ENCODE measurements at places on chromosomes 11 and 22.

DNA sequence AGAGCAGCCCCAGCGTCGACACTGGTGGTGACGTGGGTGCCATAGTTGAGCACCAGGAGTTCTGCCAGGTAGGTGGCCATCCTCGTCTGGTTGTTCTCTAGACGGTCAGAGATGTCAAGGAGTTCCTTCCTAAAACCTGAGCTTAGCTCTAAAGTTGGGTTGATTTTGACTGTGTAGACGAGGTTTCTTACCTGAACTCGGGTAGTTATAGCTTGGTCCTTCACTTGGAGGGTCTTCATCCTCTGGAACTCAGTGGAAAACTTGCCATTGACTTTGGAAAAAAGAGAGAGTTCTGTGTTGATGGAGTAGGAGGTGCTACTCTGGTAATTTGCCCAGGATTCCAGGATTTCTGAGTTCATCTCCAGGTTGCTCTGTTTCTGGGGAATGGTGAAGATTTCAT, 505 bp downstream of the MPEG1 start:
- DNase-seq = no peak

- DNase-seq = no peak
Measured at GRCh38 chr11:2940147-2940920, 11.1 kb upstream of the PHLDA2 start.

DNA sequence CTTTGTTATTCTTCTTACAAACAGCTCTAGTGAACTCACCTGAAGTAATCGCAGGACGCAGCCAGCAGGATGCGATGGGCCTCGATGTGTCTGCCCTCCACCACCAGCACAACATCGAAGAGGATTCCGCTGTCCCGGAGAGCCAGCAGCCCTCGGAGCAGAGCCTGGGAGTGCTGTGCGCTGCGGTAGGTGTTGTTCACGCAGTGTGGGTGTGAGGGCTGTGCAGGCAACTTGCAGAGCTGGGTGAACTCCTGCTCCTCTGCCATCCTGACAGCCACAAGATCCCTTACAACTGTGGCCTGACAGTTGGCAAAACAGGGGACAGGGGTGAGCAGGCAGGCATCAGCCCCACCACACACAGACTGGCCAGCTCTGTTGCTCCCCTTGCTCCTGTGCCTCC, 6.6 kb downstream of the KLHL22 start:
- DNase-seq = no peak

GRCh38 chr22:24401931-24402367, 25.4 kb upstream of the ADORA2A start:
- no peak for DNase-seq

DNA sequence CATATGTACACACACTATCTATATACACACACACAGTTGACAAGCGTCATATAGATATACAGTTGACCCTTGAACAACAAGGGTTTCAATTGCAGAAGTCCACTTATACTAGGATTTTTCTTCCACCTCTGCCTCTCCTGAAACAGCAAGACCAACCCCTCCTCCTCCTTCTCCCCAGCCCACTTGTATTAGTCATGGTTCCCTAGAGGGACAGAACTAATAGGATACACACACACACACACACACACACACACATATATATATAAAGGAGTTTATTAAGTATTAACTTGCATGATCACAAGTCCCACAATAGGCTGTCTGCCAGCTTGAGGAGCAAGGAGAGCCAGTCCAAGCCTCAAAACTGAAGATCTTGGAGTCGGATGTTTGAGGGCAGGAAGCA, 92.9 kb downstream of the DHCR7 start:
- no peak for DNase-seq

DNA sequence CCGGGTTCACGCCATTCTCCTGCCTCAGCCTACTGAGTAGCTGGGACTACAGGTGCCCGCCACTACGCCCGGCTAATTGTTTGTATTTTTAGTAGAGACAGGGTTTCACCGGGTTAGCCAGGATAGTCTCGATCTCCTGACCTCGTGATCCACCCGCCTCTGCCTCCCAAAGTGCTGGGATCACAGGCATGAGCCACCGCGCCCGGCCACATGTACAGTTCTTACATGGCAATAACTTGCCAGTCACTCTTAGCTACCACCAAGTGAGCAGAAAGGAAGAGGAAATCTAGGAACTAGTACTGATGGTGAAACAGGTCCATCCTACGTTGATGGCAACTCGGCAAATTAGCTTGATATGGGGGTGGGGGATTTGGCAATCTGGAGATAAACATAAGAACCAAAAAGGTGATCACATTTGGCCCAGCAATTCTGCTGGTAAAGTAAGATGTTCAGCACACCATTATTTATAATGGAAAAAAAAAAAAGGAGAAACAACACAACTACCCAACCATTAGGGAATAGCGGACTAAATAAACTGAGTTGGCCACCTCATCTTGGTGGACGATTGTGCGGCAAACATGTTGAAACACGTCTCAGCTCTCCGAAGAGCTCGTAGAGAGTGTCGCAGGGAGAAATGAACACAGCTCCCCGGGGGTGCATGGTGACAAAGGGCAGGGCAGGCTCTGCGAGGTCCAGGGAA, 5.3 kb downstream of the NLRP6 start:
- DNase-seq = no peak

DNA sequence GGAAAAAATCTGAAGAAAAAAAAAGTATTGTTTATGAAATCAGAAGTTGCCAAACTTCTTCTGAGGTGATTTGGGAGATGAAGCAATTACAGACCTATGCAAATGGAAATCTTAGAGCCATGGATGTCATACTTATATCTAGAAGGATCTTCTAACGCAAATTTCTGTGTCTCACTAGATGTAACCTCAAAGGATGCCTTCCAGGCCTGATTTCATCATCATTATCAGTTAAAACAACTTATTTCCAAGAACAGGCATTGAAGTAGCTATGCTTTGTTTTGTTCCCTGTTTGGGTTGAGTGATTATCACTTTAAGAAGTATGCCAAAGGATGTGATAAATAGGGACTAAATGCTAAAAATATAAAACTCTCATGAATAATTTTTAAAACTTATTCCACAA, 43.9 kb upstream of the ANGPTL5 start:
- DNase-seq = no peak

GRCh38 chr11:120316880-120317688, 8.0 kb upstream of the TLCD5 start:
- DNase-seq = no peak

GRCh38 chr11:118953265-118953664, 2.8 kb upstream of the UPK2 start:
- no peak for DNase-seq

GRCh38 chr11:121521145-121522042, 68.6 kb upstream of the SORL1-AS1 start:
- DNase-seq = no peak

DNA sequence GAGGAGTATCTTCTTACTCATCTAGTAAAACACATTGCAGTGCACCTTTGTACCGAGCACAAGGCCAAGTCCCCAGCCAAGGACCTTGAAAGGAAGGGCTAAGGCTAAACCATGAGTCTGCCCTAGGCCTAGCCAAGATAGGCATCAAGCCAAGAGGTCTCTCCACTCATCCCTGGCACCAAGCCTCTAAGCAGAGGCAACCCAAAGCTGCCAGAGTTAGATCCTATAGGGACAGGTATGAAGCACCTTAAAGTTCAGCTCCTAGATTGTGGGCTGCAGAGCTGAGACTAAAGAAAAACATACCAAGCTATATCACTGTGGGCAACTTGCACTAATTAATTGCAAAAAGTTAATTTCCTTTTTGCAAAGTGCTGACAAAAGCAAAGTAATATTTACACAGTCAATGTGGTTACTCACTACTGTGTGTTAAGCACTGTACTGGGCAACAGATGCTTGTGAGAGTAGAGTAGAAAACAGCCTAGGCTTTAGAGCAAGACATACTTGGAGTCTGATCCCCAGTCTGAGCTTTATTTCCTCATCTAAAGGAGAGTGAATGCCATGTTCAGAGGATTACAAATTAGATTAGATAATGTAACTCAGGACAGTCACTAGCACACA, 7.2 kb downstream of the COA4 start:
- DNase-seq = no peak

All from nucleus accumbens (tissue), 56 donors.